ENCODE measurements at places on chromosomes 16 and 17.
A peak's percentile ranks its signal among the peaks of the same experiment; 100 is the strongest.

DNA sequence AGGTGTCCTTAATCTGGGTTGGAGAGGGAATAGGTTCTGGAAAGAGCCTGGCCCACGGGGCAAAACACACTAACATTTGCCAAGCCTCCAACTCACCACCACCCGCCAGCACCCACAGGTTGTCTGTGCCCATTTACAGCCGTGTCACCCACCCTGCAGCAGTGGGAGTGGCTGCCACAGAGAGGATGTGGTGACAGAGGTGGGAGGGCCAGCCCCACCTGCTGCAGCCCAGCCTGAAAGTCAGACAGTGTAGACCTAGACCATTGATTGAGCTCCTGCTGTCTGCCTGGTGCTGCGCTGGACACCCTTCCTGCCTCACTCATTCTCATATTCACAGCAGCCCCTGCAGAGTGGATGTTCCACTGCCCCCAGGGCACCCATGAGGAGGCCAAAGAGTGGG lies 44.7 kb downstream of the IL21R start:
- peak; percentile 57 for DNase-seq

GRCh38 chr16:88347656-88348376 lies 34.9 kb upstream of the ZNF469 start:
- peak; percentile 18 for DNase-seq

GRCh38 chr16:80100186-80100585 lies 440.6 kb upstream of the DYNLRB2 start:
- DNase-seq = no peak

GRCh38 chr17:65518256-65518655 lies 43.2 kb downstream of the AXIN2 start:
- DNase-seq = no peak

DNA sequence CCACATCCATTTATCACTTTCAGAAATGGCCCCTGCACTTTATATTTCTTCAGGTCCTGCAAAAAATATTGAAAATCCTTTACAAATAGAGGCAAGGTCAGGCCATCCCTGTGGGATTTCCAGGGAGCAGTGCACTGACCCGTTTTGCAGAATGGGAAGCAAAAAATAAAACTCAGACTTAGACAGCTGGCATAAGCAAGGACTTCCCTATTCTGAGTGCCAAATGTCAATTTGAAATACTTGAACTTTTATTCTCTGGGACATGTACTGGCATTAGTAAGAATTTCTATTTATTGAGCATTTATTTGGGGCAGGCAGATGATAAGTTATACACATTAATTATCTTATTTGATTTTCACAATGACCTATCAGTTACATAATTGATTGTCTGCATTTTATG lies 32.4 kb downstream of the PRKCB start:
- no peak for DNase-seq

DNA sequence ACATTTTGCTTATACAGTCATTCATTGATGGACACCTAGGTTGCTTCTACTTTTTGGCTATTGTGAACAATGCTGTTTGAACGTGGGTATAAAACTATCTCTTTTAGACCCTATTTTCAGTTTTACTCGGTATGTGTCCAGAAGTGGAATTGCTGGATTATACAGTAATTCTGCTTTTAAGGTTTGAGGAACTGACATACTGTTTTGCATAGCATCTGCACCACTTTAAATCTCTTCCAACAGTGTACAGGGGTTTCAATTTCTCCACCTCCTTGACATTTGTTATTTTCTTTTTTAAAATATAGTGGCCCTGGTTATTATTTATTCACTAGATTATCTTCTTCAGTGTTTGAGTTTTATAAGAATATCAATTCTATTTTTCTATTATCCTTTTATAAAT lies 116.9 kb downstream of the USP22 start:
- no peak for DNase-seq

DNA sequence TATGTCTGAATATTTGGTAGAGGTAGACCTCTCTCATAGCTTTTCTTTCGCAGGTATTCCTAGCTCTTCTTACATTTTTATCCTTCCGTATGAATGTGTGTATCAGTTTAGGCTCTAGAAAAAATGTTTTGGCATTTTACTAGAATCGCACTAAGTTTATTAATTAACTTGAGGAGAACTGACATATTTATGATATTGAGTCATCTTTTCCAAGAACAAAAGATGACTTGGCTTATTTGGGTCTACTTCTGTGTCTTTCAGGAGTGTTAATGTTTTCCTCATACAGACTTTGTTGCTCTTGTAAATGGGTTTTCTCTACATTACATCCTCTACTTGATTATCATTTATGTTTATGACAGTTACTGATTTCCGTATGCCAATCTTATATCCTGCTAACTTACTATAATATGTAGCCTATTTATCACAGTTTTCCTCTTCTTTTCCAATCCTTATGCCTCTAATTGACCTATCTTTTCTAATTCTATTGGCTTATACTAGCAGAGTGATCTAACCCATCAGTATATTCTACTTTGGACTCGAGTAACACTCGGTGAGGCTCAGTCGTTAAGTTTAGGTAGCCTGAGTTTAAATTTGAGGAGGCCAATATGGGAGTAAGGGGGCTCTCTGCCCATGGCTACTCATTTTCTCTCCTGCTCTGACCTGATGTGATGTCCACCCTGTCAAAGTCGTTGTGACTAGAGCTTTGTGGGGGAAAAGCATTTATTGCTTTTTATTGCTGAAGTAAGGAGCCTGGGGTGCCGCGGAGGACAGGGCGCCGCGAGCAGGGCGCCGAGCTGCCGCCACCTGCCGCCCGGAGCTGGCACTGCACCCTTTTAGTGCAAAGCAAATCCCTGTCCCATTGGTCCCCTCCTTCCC lies 20.0 kb downstream of the ST6GALNAC1 start:
- DNase-seq = peak; percentile 84

DNA sequence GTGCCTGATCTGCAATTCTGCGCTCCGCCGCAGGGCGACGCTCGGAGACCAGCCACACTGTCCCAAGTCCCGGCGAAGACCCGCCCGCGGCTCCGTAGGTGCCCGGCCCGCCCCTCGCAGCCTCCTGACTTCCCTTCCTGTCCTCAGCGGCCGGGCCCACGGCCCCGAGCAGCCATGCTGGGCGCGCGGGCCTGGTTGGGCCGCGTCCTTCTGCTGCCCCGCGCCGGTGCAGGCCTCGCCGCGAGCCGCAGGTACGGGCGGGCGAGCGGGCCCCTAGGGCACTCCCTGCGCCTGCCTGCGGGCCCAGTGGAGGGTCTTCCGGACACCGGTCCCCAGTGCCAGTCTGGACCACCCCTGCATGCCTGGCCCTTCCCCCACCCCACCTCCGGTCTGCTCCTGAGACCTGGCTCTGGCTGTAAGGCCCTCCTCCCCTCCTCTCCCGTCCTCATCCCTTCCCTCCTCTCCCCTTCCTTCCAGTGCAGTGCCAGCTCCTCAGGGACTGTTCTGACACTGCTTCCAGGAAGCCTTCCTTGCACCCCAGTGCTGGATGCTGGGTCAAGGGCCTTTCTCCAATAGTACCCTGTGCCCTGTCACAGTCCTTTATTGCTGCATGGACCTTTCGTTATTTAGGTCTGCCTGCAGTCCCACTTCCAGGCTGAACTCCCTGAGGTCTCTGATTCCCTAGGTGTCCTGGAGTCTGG lies at the start of gene SPATA20:
TSS of gene SPATA20 (plus strand) at position 140 of the 701 bp plus-strand sequence. CDS start at position 175, 35 bp downstream.
- peak; percentile 94 for DNase-seq

GRCh38 chr17:6286233-6286632 lies 148.7 kb downstream of the AIPL1 start:
- no peak for DNase-seq

- no peak for DNase-seq
Measured at GRCh38 chr16:5979905-5980550, 882.4 kb upstream of the EEF2KMT start.

GRCh38 chr16:28092721-28093384 lies 29.3 kb upstream of the GSG1L start:
- DNase-seq = no peak

GRCh38 chr17:16478649-16479048 lies 13.3 kb downstream of the LRRC75A start:
- no peak for DNase-seq

DNA sequence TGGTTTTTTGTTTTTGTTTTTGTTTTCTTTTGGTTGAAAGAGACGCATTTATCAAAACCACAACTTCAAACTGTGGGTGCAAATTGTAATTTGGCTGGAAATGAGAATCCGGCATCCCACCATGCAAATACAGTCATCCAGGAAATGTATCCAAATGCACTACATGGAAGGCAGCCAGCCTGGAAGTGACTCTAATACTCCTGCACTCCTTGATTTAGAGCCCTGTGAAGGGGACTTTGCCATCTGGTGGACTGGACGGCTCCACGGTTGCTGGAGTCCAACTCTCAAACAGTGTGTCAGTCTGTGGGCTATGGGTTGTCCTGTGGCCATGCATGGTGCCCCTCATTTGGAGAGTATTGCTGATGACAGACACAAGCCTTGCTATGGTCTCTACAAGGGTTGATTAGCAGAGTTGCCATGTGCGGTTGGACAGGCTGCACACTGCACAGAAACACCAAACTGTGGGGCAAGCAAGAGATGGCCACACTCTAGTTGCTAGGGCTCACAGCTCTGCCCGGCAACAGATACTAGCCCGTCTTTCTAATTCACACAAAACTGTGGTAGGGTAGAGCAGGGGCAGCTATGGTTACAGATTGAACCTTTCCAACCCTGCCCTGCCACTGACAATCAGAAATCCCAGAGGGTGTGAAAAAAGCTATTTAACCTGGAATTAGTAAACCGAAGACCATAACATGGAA lies 62.4 kb downstream of the VAT1L start:
- no peak for DNase-seq

GRCh38 chr17:46782250-46782953 lies 36.1 kb downstream of the WNT3 start:
- peak; percentile 30 for DNase-seq

- DNase-seq = no peak
Measured at GRCh38 chr17:42894283-42895184, 6.1 kb upstream of the G6PC1 start.

DNA sequence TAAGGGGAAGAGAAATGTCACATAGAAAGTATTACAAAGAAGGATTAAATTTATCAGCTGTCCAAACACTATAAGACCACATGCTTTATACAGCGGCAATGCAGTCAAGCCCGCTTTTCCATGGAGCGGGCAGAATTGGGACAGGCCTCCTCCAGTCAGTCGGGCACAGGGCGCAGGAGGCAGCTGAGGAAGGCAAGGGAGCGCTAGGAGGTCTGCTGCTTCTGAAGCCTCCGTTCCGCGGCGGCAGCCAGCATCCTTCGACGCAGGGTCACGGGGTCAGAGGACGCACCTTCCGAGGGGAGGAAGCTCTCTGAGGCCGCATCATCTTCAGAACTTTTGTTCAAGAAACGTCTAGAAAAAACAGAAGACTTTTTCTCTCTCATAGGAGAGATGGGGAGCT lies 62.6 kb downstream of the AMFR start:
- no peak for DNase-seq

DNA sequence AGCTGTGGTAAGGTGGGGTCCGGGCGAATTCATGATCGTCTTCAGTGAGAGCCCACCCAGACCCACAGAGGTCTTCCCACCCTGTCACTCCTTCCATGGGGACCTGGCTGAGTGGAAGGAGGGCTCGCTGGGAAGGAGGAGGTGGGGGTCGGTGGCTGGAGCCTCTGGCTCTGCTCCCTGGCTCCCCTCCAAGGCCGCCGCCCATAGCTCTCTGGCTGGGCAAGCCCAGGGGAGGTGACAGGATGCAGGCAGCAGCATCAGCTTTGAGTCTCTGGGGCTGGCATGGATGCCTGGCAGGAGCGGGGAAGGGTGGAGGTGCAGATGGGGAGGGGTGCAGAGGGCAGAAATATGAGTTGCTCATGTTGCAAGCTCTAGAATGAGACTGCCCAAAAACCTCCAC lies 147.0 kb downstream of the ENGASE start:
- no peak for DNase-seq

DNA sequence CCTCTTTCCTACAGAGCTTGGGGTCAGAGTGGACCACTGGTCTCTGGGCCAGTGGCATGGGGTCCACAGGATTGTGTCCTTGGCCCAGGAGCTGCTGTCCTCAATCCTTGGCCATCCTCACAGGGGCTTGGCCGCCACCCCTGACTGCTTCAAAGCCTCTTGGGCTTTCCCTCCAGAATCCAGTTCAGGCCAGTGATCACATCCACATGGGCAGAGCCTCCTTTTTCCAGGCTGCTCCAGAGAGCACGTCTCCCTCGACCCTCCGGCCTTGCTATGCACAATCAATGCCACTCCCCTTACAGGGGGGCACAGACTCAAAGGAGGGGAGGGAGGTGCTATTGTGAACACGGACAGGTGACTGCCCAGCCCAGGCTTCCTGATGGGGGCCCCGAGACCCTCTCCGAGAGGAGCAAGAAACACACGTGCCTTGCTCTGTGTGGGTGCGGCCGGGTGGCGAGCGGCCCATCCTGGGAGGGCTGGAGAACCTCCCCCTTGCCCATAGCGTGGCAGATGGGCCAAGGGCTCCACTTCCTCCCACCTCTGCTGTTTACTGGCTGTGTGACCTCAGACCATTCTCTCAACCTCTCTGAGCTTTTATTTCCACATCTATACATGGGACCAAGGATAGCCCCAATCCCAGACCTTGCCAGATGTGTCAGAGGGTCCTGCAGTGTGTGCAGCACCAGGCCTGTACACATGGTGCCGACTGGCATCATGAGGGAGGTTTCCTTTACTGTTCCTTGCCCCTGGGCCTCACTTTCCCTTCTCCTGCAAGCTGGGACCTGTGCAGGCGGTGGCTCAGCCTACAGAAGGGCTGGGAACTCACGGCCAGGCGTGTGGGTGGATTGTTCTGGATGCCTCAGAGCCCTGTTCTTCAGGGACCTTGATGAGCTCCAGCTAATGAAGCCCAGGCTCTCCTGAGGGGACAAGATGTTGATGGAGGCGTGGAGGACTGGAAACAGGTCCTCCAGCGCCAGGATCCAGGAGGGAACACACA lies 229.0 kb upstream of the GSE1 start:
- no peak for DNase-seq

GRCh38 chr16:22625967-22626366 lies 115.3 kb downstream of the NPIPB5 start:
- DNase-seq = no peak

DNA sequence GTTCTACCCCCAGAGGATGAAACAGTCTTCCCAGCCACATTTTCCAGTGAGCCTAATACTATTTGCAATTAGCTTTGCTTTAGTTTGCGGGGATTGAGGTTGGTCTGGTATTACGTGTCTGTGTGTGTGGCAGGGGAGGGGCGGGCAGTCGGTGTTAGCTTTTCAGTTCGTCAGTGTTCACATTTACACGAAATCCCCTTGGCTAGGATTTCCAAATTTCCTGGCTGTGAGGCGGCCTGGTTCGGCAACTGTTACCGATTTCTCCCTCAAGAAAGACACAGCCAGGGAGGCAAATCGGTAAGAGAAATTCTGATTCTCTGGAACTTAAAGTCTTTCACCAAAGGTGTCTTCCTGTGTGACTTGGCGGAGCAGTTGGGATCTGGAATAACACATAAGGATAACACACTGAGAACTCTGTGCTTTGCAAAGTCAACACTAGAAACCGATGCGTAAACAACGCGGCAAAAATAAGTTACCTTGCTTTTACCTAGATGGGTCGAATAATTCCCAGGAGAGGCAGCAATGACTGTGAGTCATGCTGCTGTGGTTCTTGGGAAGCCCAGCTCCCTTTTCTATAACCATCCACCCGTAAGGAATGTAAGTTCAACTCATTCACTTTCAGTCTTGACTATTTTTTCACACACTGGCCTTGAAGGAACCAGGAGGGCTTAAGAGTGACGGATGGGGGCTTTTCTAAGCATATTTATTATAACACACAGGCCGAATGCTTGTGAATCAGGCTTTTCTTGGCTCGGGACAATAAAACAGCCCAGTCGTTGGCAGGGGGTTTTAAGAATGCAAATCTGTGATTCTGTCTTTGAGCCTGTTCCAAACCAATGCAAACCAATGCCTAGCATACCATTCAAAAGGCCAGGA lies 24.2 kb downstream of the GPRC5B start:
- no peak for DNase-seq

Measured in stimulated activated CD4-positive, alpha-beta T cell treated with anti-CD3 and anti-CD28 coated beads, Interleukin-15, amount 100 ng/mL, for 24 hours (primary cell).